Activated effector memory CD4-positive, alpha-beta T cell treated with anti-CD3 and anti-CD28 coated beads, Interleukin-2, amount 50 U/mL, for 16 hours (primary cell): ENCODE measurements at places on chromosomes 5 and 9.

DNA sequence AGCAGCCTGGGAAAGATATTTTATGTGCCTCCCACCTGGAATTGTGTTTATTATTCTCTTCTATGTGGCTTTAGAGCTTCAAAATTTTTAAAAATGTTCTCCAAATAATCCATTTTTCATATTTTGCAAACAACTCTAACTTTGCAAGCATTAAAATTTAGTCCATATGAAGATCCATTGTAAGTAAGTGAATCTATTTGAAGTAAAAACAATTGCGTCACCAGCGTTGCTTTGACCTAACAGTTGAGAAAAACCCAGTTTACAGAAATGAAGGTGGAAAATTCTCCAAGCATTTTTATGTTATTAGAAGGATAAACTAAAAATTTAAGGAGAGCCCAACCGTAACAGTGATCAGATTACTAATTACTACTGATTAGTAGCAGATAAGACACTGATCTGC is 38.9 kb upstream of the TLX3 start:
- no peak for DNase-seq

GRCh38 chr9:72360324-72360723 is 4.7 kb downstream of the ZFAND5 start:
- DNase-seq = no peak

DNA sequence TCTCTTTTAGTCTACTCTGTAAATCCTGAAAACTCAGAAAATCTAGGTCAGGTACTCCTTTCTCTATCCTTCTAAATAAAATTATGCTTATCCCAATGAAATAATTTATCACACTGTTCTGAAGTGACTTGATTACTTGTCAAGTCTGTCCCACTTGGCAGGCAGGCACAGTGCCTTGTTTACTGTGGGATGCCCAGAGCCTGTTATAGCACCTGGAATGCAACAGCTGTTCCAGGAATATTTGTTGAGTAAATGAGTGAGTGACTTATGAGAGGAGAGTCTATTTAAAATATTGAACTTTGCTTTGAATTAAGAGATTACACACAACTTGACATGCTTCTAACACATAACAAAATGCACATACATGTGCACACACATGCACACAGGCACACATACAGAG is 130.0 kb downstream of the MPDZ start:
- DNase-seq = no peak

- DNase-seq = no peak
These were observed 63.7 kb downstream of the TJP2 start for GRCh38 chr9:69237702-69238295.

- no peak for DNase-seq
These were observed 42.3 kb downstream of the MACROH2A1 start for GRCh38 chr5:135356522-135357318.

GRCh38 chr5:134018154-134018985 is 13.6 kb upstream of the VDAC1 start:
- no peak for DNase-seq

DNA sequence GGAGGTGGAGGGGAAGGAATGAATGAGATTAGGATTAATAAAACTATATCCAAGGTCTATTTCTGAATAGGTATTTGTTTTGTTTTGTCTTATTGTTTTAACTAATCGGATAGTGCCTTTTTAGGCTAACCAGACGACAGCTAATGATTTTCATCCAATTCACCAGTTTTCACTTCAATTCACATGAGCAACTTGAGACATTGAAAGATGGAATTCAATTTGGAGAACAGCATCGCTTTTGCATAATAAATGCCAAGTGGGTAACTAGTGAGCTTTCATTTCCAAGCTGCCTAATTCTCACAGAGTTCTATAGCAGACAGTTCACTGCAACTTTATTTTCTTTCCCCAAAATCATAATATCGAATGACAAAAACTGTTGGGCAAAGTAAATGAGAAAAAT is 5.0 kb downstream of the AGXT2 start:
- DNase-seq = no peak

DNA sequence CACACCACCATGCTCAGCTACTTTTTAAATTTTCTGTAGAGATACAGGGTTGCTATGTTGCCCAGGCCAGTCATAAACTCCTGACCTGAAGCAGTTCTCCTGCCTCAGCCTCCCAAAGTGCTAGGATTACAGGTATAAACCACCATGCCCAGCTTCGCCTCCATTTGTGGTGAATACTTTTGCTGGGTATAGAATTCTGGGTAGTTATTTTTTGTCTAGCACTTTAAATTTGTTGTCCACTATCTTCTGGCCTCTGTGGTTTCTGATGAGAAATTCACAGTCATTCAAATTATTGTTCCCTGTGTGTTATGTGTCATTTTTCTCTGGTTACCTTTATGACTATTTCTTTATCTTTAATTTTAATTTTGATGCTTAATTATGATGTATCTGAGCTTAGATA is 57.7 kb upstream of the EXOC3 start:
- no peak for DNase-seq

GRCh38 chr5:76641514-76642120 is 18.4 kb upstream of the F2RL2 start:
- peak; percentile 83 for DNase-seq

- DNase-seq = no peak
These were observed 133.3 kb upstream of the PCA3 start for GRCh38 chr9:76630916-76631315.

DNA sequence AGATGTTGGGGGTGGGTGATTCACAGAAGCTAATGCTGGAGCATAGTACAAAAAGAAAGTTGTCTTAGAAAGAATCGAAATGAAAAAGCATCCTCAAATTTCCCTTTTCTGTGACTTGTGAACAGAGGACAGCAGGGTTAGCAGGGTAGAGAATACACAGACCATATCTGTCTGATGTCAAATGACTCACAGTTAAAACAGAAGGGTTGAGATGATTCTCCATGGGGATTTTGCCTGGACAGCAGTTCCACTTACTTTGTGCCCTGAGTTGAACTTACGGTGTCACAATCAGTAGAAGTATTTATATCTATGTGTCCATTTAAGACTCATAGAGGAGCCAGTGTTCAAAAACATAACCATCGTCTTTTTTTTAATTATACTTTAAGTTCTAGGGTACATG is 801.6 kb downstream of the KCTD16 start:
- no peak for DNase-seq

- DNase-seq = no peak
These were observed 145.9 kb upstream of the IRX2 start for GRCh38 chr5:2897276-2897961.

DNA sequence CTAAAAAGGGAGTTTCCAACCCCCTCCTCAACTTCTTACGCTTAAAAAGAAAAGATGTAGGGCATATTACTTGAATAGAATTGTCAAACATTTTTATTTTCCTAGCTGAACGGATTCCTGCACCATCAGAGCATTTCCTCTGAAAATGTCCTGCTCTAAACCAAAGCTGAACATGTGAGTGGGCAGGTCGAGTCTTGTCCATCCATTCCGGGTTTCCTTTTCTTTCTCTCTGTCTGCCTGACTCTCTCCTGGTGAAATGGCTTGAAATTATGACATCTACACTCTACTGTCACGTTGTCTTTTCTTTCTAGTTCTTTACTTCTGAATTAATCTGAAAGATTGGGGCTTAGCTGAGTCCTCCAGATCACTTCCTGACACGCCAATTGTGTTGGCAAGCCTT is 39.2 kb upstream of the PTPN3 start:
- DNase-seq = no peak
